Activated effector memory CD4-positive, alpha-beta T cell treated with anti-CD3 and anti-CD28 coated beads, Interleukin-2, amount 50 U/mL, for 16 hours (primary cell): ENCODE measurements at places on chromosomes 4 and X.

- no peak for DNase-seq
Observed at GRCh38 chr4:53688186-53688790, 97.0 kb upstream of the LNX1 start.

- DNase-seq = no peak
Observed at GRCh38 chrX:77652095-77652494, 133.9 kb downstream of the ATRX start.

DNA sequence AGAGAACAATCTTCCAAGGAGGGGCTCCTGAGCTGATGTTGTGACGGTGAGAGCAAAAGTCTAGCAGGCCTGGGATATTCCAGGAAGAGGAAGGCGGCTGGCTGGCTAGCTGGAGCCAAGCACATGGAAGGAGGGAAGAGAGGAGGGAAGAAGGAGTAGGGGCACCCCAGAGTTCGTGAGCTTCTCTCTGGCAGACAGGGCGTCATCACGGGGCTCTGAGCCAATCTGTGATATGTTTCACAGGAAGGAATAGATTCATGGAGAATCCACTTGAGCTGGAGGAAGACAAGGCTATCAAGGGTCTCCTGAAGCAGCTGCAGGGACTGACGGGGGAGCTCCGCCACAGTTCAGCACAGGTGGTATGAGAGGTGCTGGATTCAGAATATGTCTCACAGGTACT is 73.6 kb downstream of the DHRSX start:
- no peak for DNase-seq

DNA sequence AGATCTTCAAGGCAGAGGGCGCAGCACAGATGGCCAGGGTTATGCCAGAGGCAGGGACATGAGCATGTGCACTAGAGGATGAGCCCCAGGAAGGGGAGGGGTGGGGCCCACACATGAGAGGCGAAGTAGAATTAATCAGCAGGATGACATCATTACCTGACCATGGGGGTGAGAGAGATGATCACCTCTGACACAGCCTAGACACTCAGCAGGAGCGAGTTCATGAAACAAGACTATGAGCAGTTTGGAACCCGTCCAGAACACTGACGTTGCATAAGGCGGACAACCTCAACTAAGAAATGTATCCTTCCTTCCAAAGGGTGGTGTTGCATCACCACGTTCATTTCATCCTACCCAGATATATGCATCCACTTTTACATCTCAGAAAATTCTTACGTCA is 446.7 kb upstream of the TENM3 start:
- DNase-seq = no peak

DNA sequence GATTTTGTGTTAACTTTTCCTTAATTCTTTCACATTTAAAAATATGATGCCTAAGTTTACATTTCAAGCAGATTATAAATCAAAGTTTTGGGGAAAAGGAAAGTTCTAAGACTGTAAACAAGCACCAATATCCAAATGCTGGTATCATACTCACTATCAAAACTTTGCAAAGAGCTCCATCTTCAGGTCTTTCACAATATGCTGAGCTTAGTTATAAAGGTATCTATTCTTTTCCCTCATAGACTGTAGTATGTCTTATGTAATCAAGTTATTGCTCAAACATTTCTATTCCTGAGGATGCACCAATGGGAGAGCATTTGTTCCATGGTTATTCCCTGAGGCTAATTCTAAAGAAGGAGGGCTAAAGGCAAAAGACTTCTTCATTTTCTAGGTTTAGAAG is 207.9 kb upstream of the FAM241A start:
- no peak for DNase-seq

GRCh38 chr4:157804986-157805385 is 367.8 kb downstream of the GASK1B start:
- no peak for DNase-seq

DNA sequence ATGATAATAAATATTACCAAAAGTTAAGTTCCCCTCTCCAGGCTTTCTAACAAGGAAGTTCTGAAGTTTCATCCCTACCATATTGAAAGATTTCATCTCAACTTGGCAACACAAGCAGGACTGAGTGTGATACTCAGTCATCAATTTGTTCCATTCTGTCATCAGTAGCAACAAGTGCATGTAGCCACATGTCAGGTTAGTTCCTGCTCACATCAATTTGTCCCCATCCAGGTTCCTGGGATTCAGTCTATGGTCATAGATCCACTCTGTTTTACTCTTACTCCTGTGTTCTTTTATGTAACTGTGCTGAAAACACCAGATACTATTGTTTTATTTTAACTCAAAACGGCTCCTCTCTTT is 22.2 kb downstream of the SMPX start:
- no peak for DNase-seq

DNA sequence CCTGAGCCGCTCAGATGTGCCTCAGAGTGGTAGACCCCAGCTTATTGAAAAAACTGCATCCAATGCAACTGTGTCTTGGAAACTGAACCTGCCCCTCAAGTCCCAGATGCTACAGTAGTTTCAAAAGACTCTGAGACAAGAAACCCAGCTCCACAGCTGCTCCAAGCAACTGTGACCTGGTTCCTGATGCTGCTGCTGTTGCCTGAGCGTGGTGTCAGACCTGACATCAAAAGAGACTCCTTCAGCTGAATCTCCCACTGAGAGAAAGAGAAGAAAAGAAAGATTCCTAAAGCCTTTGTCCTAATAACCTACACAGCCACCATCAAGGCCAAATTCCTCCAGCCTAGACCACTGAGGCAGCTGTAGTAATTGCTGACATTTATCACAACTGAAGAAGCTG is 630.1 kb downstream of the STIM2 start:
- DNase-seq = no peak

- DNase-seq = peak; percentile 70
Observed at GRCh38 chr4:151276787-151277562, at the start of gene PRSS48. Gene PRSS48 (plus strand): TSS chr4:151277161. CDS start chr4:151277173, 12 bp downstream.

DNA sequence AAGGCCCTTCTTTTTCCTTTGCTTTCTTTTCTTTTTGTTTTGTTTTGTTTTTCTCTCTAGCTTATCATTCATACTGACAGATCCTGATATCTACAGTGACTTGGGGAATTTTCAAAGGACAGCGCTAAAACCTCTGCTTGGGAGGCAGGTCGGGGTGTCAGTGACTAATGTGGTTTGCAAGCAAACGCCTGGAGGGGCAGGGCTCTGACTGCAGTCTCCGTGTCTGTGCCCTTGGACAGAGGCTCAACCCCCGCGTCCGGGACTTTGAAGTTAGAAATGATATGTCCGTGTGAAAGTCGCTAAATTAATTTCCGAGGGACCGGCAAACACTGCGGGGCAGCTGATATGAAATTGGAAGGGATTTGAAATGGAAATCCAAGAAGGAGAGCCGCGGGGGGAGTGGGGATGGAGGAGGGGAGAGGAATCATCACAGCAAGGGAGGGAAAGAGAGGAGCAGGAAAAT is 312.4 kb downstream of the DHRSX start:
- no peak for DNase-seq

GRCh38 chrX:1894740-1895139 is 279.9 kb downstream of the ASMT start:
- DNase-seq = peak; percentile 33

DNA sequence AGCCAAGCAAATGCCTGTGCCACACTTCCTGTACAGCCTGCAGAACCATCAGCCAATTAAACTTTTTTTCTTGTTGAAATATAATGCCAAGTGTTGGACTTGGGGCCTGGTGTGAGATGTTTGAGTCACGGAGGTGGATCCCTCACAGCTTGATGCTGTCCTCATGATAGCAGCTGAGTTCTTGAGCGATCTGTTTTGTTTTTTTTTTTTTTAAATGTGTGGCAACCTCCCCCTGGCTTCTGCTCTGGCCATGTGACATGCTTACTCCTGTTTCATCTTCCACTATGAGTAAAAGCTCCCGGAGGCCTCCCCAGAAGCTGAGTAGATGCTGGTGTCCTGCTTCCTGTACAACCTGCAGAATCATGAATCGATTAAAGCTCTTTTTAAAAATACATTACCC is 973.3 kb upstream of the FTHL17 start:
- DNase-seq = no peak

- no peak for DNase-seq
Observed at GRCh38 chr4:7367406-7367805, 67.3 kb downstream of the PSAPL1 start.

DNA sequence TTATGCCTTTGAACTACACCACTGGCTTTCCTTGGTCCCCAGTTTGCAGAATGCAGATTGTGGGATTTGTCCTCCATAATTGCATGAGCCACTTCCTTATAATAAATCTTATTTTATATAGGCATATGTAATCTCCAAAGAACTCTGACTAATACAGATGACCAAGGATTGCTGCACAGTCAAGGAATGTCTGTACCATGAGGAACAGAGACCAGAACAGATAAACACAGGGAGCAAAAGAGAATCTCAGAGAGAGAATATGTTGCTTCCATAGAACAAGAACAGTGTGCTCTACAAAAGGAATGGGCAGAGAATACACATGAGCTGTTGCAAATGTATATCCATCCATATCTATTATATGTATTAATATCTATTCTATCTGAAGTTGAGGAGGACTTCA is 111.1 kb downstream of the ADRA2C start:
- DNase-seq = no peak

DNA sequence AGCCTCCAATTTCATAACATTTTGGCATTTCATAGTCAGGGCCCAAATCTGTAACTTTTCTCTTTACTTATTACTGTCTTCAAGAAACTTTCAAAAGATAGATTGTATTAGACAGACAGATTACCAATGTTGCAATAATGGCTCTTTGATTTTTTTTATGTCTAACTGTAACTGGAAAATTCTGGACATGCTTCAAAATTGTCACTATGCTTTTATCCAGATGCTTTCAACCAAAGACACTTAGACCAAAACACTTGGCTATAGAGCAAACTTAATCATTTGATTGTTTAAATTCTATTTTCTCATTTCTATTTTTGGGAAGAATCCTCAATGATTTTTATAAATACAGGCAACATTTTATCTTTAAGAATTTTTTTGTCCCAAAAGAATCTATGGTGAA is 10.4 kb downstream of the ZXDA start:
- DNase-seq = no peak

DNA sequence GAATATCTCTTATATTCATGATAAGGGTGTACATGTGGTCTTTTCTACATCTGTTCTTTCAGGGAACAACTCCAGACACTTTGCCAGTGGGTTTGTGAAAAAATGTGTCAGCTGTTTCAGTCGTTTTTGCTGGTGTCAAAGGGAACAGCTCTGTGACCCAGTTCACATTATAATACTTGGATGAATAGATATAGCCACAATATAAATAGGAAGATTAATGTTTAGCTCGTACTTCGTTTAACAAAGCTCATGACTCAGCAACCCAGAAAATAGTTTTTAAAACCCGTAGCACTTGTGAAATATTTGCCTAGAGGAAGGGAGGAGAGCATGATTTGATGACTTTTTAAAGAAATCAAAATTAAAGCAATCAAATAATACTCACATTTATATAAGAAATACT is 7.9 kb downstream of the LIAS start:
- DNase-seq = no peak

- DNase-seq = no peak
Observed at GRCh38 chr4:93184053-93184452, 644.5 kb upstream of the ATOH1 start.

DNA sequence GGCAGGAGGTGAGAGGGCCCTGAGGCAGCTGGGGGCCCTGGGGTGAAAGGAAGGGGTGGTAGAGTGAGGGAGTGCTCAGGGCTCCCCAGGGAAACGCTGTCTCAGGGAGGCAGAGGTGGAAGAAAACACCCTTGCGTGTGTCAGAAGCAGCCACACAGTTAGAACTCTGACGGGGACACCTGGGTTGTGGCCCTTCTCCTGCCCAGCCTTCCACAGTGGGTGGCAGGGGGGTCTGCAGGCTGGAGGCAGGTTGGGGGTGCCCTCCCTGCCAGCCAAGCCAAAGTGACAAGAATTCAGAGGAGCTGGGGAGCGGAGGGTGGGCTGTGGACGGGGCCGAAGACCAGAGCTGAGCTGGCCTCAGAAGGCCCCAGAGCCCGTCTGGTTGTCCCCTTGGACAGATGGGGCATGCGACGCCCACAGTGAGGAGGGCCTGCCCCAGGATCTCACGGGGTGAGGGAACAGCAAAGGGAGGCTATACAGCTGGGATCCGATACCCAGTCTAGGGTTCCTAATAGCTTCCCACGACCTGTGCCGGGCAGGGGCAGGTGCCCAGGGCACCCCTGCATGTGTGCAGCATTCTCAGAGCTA is 105.2 kb upstream of the ADRA2C start:
- DNase-seq = no peak

- no peak for DNase-seq
Observed at GRCh38 chr4:165458471-165458870, 79.7 kb downstream of the CPE start.

- no peak for DNase-seq
Observed at GRCh38 chr4:145186729-145187128, 6.3 kb upstream of the OTUD4 start.

DNA sequence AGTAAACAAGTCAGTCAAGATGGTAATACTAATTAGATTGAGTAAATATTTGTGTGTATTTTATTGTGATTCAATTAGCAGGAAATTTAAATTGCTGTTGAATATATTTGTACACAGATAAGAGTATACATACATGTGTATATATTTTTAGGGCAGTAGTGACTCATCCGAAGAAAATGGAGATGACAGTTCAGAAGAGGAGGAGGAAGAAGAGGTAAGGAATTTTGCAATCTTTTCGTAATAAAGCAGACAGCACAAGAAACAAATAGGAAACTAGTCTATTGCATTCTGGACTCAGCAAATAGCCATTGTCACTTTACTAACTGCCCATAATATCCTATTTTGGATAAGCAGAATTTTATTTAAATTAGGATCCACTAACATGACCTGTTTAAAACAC is 6.6 kb downstream of the IBSP start:
- DNase-seq = no peak

- DNase-seq = no peak
Observed at GRCh38 chr4:158172261-158173258, at the start of gene GASK1B. Gene GASK1B (minus strand): TSS chr4:158173025. CDS start chr4:158171375, 1,650 bp downstream.

- DNase-seq = peak; percentile 72
Observed at GRCh38 chrX:25144043-25144940, 128.5 kb upstream of the ARX start.

DNA sequence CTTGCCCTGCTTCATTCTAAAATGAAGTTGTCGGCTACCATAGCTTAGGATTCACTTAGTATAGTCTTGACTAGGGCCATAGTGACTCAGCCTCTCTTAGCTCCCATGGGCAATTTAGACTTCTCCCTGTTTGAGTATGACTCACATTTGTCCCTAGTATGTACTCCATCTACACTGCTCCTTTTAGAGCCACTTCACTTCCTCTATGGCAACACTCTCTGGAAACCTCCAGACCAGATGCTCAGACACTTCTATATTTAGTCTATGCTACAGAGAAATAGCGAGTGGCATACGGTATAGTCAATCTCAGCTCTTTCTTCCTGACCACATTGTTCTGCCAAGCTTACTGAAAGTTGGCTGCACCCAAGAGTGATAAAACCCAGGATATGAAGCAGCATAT is 11.2 kb downstream of the MEPE start:
- no peak for DNase-seq

DNA sequence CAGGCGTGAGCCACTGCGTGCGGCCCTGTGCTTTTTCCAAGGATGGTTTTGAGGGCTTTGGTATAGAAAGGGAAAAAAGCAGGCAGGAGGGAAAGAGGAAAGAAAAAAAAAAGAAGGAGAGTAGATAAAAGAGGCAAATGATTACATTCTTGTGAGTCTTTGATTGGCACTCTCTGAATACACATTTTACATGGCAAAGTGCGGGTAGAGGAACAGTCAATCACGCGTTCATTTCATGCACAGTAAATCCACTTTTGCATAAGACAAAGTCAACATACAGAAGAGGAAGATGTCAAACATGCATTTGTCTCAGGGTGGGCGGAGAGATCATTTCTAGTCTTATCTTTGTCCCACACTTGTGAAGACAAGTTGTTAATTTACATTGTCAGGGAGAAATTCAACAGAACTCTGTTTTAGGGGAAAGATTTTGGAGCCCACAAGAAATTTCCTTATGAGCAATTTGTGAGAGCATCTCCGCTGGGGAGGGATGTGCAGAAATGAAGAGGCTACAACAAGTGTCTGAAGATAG is 183.2 kb downstream of the DHRSX start:
- DNase-seq = no peak
